NCI-H1417 (cell line): ENCODE measurements at places on chromosomes 11 and 22.

DNA sequence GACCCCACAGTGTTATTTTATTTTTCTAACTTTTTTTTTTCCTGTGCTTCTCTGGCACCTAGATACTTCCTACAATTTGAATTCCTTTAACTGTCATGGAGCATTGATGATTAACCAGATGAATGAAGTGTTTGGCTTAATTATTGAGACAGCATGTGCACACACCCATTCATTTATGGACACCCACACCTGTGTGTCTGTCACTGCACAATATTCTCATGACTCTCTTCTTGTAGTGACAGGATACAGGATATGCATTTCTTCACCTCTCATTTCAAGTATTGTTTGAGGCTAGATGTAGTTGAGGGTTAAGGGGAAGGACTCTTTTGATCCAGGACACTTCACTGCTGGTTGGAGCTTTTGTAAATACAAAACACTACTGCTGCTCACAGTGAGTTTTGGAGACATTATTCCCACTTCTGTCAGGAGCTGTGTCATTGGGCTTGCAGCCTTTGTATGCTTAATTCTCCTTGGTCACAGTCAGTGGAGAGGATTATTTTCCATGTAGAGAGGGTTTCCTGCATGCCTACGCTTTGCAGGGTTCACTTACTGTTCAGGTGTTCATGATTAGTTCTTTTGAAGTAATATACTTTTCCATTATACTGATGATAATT lies 33.5 kb downstream of the SPECC1L start:
- DNase-seq = no peak

- DNase-seq = no peak
Observed at GRCh38 chr22:29272624-29273023, 4.6 kb downstream of the EWSR1 start.

DNA sequence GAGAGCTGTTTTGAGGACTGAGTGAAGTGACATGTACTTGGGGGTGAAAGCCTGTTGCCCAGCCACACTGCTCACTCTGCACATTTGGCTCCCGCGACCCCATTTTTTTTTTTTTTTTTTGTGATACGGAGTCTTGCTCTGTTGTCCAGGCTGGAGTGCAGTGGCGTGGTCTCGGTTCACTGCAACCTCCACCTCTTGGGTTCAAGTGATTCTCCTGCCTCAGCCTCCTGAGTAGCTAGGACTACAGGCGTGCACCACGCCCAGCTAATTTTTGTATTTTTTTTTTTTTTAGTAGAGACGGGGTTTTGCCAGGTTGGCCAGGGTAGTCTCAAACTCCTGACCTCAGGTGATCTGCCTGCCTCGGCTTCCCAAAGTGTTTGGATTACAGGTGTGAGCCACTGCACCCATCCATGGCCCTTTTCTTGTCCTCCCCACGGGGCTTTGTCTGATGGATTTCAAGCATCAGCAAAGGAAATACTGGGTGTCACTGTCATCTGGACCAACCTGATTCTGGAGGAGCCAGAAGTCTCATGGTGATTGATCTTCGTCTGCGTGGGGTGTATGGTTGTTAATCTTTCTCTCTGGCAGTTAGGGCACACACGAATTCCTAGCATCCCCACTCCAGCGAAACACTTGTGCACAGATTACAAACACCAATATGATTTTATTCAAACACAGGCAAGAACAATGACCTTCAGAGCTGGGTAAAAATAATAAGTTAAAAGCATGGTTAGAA lies 3.4 kb upstream of the UCP3 start:
- no peak for DNase-seq

- peak; percentile 59 for DNase-seq
Observed at GRCh38 chr11:12785901-12786300, 111.7 kb downstream of the TEAD1 start.

DNA sequence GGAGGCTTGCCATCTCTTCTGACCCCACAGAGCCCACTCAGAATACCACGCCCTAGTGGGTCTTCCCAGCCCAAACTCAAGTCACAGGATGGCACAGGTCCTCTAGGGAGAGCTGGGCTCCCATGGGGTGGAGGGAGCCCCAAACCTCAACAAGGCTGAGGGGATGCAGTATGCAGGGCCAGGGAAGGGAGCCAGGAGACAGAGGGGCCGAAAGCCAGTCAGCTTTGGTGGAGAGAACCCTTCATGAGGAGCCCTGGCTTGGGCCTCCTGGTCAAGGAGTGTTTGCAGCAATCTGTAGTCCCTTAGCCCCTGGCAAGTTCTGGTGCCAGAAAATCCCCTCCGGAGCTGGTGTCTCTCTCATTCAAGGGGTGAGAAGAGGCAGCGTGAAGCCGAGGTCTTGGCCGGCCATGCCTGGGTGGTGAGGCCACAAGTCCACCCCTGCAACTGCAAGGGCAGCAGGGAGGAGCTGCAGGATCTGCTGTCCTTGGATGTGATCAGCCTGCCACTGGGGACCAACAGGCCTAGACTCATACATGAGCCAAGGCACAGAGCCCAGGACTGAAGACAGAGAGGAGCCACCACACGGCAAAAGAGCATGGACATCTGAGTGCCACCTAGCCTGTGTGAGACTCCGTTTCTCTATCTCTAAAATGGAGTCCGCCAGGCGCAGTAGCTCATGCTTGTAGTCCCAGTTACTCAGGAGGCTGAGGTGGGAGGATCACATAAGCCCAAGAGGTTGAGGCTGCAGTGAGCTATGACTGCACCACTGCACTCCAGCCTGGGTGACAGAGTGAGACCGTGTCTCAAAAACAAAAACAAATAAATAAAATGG lies 24.1 kb downstream of the NEAT1 start:
- no peak for DNase-seq

- no peak for DNase-seq
Observed at GRCh38 chr11:44379141-44380008, 69.4 kb upstream of the ALX4 start.

DNA sequence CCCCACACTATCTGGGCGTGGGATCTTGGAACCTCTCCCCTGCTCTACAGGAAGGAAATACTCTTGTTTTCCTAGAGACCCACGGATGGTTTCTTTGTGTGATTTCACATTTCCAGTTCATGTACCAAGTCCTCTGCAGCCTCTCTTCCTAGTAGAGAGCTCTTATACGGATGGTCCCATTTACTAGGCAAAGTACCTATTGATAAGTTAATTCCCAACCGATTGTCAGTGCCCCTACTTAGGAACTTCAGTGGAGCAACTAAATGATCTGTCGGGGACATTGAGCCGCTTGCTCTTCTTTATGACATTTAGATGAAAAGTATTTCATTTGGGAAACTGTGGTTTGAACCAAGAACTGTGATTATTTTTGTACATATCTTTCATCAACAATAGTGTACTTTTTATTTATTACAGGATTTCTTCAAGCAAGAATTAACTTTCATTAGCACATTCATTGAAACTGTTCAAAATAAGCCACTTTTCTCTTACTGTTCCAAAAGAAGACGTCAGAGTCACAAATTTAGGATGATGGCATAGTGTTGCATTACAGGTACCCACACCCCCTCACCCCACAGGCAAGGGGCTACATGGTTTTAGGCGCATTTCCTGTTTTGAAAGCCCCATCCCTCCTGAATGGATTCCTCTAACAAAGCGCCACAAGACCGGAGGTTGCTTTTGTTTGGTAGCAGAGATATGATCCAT lies 34.2 kb downstream of the ELMOD1 start:
- DNase-seq = no peak

DNA sequence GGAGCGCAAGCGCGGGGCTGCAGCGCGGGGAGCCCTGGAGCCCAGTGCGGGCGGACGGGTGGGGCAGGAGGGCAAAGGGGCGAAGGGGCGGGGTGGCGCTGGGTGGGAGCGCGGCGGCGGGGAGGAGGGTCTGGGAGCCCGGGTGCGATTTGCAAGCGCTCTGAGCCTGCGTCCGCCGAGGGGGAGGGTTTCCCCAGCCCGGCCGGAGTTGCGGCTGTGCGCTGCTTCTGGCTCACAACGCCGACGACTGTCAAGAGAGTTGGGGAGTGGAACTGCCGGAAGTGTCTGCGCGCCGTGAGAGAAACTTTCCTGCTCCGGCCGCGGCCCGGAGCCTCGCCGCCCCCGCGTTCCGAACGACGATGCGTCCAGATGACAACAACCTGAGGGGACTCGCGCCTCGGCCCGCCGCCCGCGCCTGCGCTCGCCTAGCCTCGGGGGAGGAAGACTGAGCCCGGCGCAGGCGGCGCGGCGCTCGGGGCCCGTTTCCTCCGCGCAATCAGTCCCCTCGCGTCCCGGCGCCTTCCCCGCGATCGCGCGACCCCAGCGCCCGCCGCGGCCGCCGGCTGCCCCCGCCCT lies at the start of gene ARHGAP42:
TSS of gene ARHGAP42 (plus strand) at position 235 of the 576 bp plus-strand sequence. CDS start 391 bp downstream, outside the sequence.
- no peak for DNase-seq

DNA sequence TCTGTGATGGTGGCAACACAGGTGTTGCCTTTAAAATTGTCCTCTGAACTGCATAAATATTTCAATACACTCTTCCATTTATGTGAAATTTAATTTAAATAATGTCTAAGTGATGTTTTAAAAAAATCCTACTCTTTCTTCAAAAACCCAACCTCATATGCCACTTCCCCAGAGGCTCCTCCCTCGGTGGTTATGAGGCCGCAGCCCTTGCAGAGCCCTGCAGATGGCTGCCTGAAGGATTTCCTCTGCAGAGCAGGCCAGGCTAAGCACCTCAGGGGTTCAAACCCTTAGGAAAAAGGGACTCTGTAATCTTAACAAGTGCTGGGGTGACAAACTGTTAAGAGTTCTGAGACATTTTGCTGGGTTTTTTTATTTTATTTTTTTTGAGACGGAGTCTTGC lies 25.2 kb downstream of the MORC2 start:
- no peak for DNase-seq

DNA sequence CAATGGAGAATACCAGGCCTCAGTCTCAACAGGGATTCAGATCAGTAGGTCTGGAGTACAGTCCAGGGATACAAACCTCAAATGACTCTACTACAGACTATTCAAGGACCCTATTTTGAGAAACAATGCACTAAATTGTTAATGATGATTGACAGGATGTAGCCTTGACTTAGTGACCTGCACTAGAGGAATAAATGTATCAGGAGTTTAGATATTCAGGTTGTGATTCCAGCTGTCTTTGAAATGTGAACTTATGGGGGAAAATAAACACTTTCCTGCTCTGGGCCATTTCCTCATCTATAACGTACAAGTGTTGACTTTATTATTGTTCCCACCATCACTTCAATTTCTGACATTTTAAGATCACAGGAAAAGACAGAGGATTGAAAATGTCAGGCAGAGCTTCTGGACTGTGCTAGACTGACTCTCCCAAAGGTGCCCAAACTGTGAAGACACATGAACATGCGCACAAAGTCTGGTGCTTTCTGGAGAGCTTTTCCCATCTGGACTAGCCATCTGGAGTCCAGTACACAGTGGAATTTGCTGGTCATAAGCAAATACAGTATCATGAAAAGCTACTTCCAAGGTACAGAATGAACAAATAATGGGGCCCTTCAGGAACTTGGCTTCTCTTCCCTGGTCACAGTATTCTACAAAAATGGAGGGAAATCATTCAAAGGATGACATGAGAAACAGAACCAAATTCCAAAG lies 110.4 kb downstream of the USP35 start:
- no peak for DNase-seq

DNA sequence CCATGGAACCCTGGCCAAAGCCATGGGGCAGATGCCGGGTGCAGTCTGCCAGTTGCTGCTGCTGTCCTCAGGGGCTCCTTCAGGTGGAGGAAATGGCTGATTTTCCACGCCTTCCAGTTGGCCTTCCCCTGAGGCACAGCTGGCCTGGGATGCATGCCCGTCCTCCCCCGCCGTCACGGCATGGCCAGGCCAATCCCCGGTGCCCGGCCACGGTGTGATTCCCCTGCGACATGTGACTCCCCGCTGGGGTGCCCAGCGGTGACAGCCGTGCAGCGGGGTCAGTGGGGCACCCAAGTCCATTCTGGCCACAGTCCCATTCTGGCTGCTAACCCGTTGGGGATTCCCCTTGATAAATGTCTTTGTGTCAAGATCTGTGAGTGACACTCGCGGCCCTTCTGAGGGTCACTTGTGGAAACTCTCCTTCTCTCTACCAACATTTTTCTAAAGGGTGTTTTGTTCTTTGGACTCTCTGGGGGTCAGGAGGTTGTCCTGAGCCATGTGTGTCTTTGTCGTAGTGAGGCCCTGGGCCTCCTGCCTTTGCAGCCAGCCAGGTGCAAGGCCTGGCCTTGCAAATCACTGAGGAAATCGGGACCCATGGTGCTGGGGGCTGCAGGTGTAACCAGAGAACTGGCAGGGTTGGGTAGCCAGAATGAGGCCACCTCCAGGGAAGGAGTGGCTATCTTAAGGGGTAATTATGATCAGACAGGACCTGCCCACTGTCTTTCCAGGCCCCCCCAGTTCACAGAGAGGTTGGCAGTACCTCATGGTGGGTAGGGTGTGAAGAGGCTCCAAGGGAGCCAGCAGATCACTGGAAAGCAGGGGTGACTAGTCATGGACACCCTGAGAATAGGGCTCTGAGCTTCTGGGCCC lies 37.1 kb downstream of the KCNQ1OT1 start:
- no peak for DNase-seq

GRCh38 chr11:68688881-68689280 lies 4.5 kb downstream of the GAL start:
- DNase-seq = no peak

DNA sequence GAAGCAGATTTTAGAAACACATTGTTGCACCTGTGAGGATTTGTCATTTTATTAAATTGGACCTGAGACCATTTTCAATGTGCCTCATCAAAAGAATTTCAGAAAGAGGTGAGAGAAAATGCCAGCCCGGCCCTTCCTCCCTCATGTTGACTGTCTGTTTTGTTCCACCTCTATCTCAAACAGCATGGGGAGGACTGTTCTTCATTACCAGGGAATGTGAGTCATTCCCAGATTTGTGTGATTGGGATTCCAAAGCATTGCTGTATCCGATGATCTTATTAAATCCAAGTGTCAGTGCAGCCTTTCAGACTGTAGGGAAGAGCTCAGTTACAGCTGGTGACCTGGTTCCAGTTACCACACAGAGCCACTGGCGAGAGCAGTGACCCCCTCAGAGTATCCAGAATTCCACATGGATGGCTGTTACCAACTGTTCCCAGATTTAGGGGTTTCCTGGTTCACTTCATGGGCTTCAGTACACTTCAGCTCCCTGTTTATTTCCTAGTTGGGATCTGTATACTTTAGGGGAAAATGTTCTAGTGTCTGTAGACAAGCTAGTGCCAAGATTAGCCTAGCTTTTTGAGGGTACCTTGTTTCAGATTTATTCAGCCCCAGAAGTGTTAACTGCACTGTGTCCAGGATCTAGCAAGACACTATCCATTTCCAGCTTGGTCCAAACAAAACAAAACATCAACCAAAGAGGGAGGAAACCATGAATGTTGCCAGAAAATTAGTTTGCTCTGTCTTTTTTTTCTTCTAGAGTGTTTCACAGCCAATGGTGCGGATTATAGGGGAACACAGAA lies 20.9 kb downstream of the KREMEN1 start:
- no peak for DNase-seq

- DNase-seq = peak; percentile 89
Observed at GRCh38 chr11:134360050-134360835, 28.5 kb downstream of the GLB1L2 start.
